ENCODE measurements at places on chromosomes 4 and X.

DNA sequence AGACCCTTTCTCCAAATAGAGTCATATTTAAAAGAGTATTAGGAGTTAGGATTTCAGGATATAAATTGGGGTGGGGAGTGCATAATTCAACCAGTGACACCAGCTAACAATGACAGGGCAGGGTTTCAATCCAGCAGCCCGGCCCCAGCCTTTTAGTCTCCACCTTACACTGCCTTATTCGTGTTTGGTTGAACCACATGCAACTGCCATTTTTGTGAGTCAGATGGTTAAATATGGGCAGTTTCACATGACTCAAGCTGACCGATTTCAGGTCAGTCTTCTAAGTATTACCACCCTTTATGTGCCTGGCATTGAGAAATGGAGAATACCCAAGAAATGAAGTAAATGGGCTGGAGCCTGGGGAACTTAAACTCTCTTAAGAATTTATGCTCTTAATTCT, 102.8 kb downstream of the STOX2 start:
- H3K4me3 ChIP-seq: no peak overlapping the region
- no peak overlapping the region for H3K27ac ChIP-seq
- no peaks in the 10 kb centered on the region for H3K27me3 ChIP-seq
- no peaks in the 10 kb centered on the region for H3K4me1 ChIP-seq
- H3K36me3 ChIP-seq: peaks cover 9% of the 10 kb centered on the region

DNA sequence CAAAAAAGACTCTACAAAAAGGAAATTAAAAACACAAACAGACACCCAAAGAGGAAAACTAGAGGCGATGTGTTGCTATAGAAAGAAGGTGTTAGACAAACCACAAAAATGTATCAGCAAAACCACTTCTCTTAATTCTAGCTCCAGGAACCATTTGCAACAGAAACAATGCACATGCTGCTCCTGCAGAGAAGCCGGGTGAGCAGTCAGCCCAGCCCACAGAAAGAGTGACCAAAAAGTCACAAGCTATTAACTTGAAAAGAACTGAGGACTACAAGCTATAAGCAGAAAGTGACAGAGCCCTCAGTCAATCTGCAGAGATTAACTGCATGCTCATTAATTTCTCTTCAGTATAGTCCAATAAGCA, 96.2 kb upstream of the KLHL13 start:
- no peak overlapping the region for H3K27ac ChIP-seq
- no peak for DNase-seq
- no peak overlapping the region for H3K4me3 ChIP-seq
- H3K36me3 ChIP-seq: no peaks in the 10 kb centered on the region
- no peaks in the 10 kb centered on the region for H3K27me3 ChIP-seq
- no peaks in the 10 kb centered on the region for H3K4me1 ChIP-seq

DNA sequence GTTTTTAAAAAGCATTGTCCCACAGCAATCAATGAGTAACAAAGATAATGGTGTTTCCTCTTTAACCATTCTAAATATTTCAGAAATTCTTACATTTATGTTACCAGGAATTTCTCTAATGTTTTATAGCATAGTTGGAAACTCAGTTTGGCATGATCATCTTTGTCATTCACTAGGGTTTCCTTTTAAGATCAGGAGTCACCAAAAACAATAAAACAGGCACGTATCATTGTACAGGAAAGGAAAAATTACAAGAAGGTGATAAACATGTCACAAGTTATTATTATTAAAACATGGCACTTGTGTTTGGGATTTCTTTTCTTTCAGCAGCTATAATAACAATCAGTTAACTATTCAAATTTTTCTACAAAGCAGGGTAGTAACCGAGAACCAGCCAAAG, 84.0 kb downstream of the SLC10A7 start:
- no peak for DNase-seq
- no peaks in the 10 kb centered on the region for H3K4me1 ChIP-seq
- H3K27me3 ChIP-seq: no peaks in the 10 kb centered on the region
- no peak overlapping the region for H3K27ac ChIP-seq
- H3K4me3 ChIP-seq: no peak overlapping the region

- no peaks in the 10 kb centered on the region for H3K27me3 ChIP-seq
- H3K4me1 ChIP-seq: no peaks in the 10 kb centered on the region
- no peaks in the 10 kb centered on the region for H3K36me3 ChIP-seq
- no peak for DNase-seq
Measured at GRCh38 chrX:42247241-42247640, 323.9 kb upstream of the CASK start.

- no peaks in the 10 kb centered on the region for H3K4me1 ChIP-seq
- H3K36me3 ChIP-seq: no peaks in the 10 kb centered on the region
- no peak overlapping the region for H3K4me3 ChIP-seq
- no peak overlapping the region for H3K27ac ChIP-seq
Measured at GRCh38 chrX:41982953-41983352, 59.6 kb upstream of the CASK start.

DNA sequence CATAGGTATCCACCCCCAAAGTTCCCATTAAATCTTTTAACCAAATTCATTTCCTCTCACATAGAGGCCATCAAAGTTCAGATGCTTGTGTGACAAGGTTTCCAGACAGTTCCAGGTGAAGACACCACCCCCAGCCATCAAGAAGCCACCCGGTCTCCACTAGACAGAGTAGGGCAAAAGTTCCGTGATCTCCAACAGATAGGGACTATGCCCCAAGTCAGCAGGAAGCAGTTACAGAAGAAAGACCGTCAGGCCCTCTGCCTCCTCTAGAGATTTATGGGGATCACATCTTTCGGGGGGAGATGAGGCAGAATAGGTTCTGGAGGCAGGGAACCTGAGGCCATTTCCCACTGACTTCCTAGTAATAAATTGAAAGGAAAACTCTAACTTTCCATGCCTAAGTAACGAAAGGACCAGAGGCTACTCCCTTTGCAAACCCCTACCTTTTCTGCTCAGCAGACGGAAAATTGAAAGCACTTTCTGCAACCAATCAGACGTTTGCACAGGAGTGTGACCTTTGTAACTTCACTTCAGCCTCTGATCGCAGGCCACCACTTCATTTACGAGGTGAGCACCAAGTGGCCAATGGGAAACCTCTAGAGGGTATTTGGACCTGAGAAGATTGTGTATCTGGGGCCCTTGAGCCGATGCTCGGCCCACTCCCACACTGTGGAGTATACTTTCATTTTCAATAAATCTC, 18.5 kb upstream of the ZNF280C start:
- no peak overlapping the region for H3K27ac ChIP-seq
- H3K4me3 ChIP-seq: no peak overlapping the region
- H3K36me3 ChIP-seq: no peaks in the 10 kb centered on the region
- DNase-seq: no peak
- no peaks in the 10 kb centered on the region for H3K4me1 ChIP-seq

DNA sequence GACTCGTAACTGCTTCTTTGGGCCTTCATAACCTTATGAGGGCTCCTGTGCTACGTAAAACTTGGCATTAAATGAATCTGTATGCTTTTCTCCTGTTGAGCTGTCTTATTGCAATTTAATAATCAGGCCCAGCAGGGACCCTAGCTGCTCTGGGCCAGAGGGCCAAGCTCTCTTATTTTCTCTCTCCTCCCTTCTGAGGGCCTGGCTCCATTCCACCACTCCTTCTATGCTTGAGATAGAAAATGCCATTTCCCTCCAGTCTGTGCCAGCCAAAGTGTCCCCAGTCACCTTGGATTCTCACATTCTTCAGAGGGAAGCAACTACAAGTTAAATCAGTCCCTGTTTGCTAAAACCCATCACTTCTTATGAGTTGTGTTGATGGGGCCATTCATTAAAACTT, 90.1 kb downstream of the CLCN4 start:
- no peak overlapping the region for H3K27ac ChIP-seq
- H3K4me3 ChIP-seq: no peak overlapping the region
- H3K36me3 ChIP-seq: no peaks in the 10 kb centered on the region
- DNase-seq: no peak
- H3K4me1 ChIP-seq: no peaks in the 10 kb centered on the region

- H3K4me3 ChIP-seq: no peak overlapping the region
- no peak overlapping the region for H3K27ac ChIP-seq
- no peaks in the 10 kb centered on the region for H3K27me3 ChIP-seq
- H3K36me3 ChIP-seq: no peaks in the 10 kb centered on the region
- H3K4me1 ChIP-seq: no peaks in the 10 kb centered on the region
Measured at GRCh38 chrX:38987198-38987651, 186.0 kb downstream of the MID1IP1 start.

DNA sequence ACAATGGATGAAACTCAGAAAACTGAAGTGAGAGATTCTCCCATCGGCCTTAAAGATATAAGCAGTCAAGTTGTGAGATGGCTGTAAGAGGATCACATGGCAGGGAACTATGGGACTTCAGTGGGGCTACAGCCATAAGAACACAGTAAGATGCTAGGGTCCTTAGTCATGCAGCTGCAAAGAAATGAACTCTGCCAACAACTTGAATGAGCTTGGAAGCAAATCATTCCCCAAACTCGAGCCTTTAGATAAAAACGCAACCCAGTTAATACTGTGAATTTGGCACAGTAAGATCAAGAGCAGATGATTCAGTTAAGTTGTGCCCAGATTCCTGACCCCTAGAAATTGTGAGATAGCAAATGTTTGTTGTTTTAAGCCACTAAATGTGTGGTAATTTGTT, 117.3 kb downstream of the FAM13A start:
- no peaks in the 10 kb centered on the region for H3K4me1 ChIP-seq
- DNase-seq: no peak
- no peaks in the 10 kb centered on the region for H3K27me3 ChIP-seq
- H3K4me3 ChIP-seq: no peak overlapping the region
- no peak overlapping the region for H3K27ac ChIP-seq

GRCh38 chr4:11805842-11806241, 377.1 kb upstream of the HS3ST1 start:
- no peaks in the 10 kb centered on the region for H3K36me3 ChIP-seq
- H3K27ac ChIP-seq: no peak overlapping the region
- no peaks in the 10 kb centered on the region for H3K4me1 ChIP-seq
- no peaks in the 10 kb centered on the region for H3K27me3 ChIP-seq
- no peak for DNase-seq
- no peak overlapping the region for H3K4me3 ChIP-seq

- H3K4me3 ChIP-seq: no peak overlapping the region
- H3K36me3 ChIP-seq: no peaks in the 10 kb centered on the region
Measured at GRCh38 chrX:41559235-41560052, 112.3 kb downstream of the NYX start.

DNA sequence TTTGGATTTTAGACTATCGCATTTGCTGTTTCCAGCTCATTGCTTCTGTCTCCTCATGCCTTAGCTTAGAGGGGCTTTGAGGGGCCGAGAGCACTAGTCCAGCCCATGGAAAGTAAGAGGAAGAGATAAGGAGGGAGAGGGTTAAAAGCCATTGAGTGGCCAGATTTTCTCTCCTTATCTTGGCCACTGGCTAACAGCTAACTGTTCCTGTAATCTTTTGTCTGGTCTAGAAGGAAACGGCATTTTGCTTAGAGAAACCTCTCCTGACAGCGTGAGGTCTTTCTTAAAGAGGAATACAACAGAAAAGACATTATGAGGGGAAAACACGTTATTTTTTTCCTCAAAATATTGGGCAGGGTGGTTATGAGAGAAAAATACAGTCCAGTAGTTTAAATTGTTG, 7.9 kb downstream of the GPR101 start:
- no peak overlapping the region for H3K27ac ChIP-seq
- no peaks in the 10 kb centered on the region for H3K36me3 ChIP-seq

GRCh38 chrX:107776649-107777535, 641 bp upstream of the NCBP2L start:
- peak overlapping the region; percentile 62 for H3K4me3 ChIP-seq
- peaks cover 5% of the 10 kb centered on the region for H3K4me1 ChIP-seq
- peak; percentile 84 for DNase-seq
- no peaks in the 10 kb centered on the region for H3K36me3 ChIP-seq
- no peaks in the 10 kb centered on the region for H3K27me3 ChIP-seq

DNA sequence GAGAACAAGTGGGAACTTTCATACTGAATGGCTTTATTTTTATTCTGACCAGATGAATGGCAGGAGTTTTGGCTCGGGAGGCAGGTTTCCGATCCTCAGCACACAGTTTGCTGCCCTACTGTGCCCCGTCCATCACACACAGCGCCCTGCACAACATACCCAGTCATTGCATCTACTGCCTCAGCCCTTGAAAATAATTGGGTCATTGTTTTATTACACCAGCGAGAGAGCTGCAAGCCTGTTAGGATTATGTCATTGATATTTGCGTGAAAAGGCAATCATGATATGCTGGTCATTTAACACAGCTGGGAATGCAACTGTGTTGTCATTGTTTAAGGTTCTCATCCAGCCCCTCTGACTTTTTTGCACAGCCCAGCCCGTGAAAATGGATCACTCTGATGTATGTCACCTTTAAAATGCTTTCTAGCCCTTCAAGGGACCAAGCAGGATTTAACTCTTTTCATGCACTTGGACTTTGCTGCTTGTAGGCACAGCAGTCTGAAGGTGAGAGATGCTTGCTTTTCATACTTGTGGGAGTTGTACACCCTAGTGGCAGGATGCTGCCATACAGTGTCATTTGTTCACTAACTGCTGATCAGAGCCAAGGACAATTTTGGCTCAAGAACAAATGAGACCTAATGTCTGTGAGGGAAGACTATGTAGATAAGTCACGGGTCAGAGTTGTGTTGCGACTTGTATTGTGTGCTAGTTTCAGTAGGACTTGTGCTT, 62.3 kb downstream of the RTL9 start:
- H3K4me1 ChIP-seq: peaks cover 6% of the 10 kb centered on the region
- H3K4me3 ChIP-seq: no peak overlapping the region
- DNase-seq: no peak

- H3K36me3 ChIP-seq: no peaks in the 10 kb centered on the region
- no peaks in the 10 kb centered on the region for H3K4me1 ChIP-seq
- no peak overlapping the region for H3K4me3 ChIP-seq
- DNase-seq: no peak
Measured at GRCh38 chr4:76001700-76002099, 5.6 kb downstream of the CXCL9 start.

DNA sequence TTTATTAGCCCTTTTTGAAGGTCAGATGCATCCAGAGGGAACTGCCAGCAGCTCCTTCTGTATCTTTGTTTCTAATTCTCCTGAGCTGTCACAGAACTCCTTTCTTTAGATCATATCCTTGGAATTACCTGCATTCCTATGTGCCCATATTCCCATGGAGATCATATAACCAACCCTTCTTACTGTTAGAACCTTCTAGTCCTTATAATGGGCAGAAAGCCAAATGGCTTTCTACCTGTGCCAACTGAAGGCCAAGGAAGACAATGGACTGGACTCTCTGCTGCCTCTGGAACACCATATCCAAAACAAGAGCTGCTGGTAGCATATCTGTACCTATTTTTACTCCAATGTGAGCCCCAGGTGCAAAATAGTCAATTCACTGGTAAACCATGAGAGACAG, 60.7 kb downstream of the TBC1D9 start:
- DNase-seq: no peak
- H3K4me3 ChIP-seq: no peak overlapping the region
- H3K4me1 ChIP-seq: peaks cover 44% of the 10 kb centered on the region
- H3K27me3 ChIP-seq: no peaks in the 10 kb centered on the region
- no peak overlapping the region for H3K27ac ChIP-seq
- H3K36me3 ChIP-seq: no peaks in the 10 kb centered on the region

DNA sequence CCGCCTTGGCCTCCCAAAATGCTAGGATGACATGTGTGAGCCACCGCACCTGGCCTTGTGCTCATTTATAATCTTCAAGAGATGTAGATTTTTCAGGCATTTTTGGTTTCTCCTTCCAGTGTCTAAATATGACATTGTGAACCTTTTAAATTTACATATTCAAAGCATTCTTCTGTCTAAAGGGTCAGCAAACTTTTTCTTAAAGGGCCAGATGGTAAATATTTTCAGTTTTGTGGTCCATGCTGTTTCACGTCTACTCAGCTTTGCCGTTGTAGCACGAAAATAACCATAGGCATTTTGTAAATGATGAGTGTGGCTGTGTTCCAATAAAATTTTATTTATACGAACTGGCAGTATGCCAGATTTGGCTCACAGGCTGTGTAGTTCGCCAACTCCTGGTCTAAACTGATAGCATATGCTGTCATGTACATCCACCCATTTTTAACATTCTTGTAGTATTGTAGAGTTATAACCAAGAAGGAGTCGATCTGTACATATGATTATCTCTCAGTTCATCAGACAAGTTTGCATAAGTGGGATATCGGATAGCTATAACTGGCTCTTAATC, 12.7 kb upstream of the GCNA start:
- no peak overlapping the region for H3K27ac ChIP-seq
- DNase-seq: no peak
- no peak overlapping the region for H3K4me3 ChIP-seq

Measured in lower lobe of right lung (tissue), 2 donors.